ENCODE measurements at places on chromosomes 3 and 15.

- DNase-seq, result no peak
Observed at GRCh38 chr3:195856410-195857084, 44.8 kb upstream of the MUC4 start.

DNA sequence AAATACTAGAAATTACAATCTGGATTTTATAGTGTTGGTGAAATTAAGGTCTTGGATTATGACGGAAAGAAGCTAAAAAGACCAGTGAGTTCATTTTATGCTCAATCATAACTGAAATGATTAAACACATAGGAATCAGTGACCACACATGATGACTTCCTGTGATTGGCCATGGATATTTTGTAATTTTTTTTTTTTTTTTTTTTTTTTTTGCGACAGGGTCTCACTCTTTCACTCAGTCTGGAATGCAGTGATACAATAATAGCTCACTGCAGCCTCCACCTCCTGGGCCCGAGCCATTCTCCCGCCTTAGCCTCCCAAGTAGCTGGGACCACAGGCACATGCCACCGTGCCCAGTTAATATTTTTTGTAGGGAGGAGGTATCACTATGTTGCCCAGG lies 47.4 kb downstream of the PAQR5 start:
- no peak for DNase-seq

DNA sequence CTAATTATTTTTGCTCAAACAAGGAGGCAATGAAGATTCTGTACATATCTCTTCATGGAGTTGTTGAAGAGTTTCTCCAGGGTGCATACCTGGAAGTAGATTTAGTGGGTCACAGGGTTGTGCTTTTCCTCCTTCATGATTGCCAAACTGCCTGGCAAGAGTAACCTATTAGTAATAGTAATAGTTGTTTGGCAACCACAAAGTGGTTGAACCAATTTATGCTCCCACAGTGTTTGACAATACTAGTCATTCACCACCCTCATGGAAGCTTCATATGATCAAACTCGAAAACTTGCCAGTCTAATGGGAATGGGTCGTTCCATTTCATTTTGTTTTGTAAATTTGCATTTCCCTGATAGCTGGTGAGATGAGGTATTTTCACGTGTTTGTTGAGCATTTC lies 57.8 kb downstream of the TLE3 start:
- DNase-seq, result no peak

- DNase-seq, result no peak
Observed at GRCh38 chr3:160464321-160464720, 14.7 kb upstream of the TRIM59 start.

DNA sequence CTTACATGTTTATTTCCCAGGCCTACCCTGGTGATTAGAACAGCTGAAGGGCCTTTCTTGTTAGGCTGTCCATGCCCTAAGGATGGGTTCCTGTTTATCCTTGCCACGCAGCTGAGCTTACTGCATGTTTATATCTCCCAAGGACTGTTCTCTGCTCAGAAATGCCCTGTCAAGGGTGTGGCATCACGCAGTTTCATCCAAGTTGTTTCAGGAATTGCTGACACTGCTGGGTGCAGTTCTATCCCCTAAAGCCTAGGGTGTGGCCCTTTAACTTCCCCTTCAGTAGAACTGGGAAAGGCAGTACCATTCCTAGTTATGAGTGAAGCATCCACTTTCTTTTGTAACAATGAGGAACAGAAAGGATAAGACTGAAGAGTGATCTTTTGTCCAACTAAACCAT lies 5.0 kb downstream of the ELL3 start:
- DNase-seq, result no peak

- DNase-seq, result no peak
Observed at GRCh38 chr15:40493089-40493840, 22.5 kb downstream of the CHST14 start.

DNA sequence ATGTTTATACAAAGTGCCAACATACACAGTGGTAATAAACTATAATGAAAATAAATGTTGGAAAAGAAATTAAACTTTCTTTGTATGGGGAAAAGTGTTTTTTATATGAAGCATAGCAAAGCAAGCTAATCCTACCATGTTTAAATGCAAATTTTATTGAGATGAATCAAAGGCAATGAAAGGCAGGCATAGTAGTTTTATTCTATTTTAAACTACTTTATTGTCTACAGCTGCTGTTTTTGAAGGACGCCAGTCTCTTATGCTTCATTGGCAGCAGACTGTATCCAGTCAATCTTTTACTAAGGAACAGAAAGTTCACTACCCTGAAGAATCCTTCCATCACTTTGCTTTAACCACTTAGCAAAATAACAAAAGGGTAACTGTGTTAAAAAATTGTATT lies 761.0 kb downstream of the ROBO2 start:
- no peak for DNase-seq

GRCh38 chr3:51966016-51966415 lies 1.2 kb downstream of the PCBP4 start:
- no peak for DNase-seq

DNA sequence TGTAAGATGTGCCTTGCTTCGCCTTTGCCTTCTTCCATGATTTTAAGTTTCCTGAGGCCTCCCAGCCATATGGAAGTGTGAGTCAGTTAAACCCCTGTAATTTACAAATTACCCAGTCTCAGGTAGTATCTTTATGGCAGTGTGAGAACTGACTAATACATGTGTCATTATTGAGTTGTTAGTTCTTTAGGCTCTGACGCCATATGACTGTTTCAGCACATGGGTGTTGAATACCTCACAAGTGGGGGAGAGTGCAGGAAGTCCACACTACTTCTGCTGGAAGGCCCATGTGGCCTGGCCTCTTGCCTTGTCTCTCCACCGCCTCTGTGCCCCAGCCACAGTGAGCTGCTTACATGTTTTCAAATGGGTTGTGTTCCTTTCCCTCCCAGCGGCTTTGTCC lies 28.5 kb downstream of the MFSD1 start:
- DNase-seq, result no peak

- DNase-seq, result no peak
Observed at GRCh38 chr3:196754091-196754981, 14.7 kb downstream of the PAK2 start.

- DNase-seq, result no peak
Observed at GRCh38 chr3:120495809-120496208, 45.0 kb upstream of the FSTL1 start.

- no peak for DNase-seq
Observed at GRCh38 chr3:109122690-109123089, 4.8 kb upstream of the MORC1 start.

DNA sequence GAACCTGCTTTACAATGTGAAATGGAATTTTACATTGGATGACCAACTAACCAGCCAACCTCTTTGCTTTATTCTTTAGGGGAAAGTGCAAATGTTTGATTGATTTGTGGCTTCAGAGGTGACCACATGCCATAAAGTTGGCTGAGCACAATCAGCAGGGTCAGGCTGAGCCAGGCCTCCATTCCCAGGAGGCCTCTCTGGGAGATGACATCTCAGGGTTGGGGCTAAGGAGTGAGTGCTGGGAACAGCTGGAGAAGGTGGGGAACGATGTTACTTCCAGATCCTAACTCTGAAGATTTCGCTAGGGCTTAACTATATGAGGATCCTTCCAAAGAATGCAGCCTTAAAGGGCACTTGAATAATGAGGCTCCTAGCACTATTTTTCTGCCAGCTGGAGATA lies 131.7 kb downstream of the ATP10A start:
- DNase-seq, result no peak

- DNase-seq, result no peak
Observed at GRCh38 chr3:29590461-29590860, 309.6 kb downstream of the RBMS3 start.

DNA sequence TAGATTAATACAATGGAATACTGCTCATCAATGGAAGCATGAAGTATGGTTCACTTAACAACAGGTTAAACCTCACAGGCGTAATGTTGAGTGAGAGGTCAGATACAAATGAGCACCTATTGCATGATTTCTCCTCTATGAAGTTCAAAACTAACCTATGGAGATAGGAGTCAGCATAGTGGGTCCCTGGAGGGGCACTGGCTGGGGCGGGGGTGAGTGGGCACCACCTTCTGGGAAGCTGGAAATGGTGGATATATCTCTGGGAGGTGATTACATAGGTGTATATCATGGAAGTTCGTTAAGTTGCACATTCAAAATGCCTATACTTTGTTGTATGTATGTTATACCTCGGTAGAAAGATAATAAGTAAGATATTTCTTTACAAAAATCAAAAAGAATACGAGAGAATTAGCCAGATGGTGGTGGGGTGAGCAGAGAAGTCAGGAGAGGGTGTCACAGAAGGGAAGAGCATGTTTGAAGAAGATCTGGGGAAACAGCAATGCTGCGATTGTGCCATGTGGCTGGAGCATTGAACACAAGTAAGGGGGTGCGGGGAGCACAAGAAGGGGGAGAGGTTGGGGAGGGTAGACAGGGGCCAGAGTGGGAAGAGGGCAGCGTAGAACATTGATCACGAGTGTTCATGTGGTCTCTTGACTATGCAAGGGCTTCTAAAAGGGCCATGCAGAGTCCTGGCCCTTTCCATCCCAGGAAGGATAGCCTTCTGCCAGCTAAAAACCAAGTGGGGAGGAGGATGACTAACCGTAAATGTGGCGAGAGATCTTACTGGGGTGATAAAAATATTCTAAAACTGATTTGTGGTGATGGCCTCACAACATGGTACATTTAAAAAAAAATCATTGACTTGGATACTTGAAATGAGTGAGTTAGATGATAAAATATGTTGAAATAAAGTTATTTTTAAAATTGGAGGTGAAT lies 30.2 kb downstream of the ITGA11 start:
- DNase-seq, result no peak

DNA sequence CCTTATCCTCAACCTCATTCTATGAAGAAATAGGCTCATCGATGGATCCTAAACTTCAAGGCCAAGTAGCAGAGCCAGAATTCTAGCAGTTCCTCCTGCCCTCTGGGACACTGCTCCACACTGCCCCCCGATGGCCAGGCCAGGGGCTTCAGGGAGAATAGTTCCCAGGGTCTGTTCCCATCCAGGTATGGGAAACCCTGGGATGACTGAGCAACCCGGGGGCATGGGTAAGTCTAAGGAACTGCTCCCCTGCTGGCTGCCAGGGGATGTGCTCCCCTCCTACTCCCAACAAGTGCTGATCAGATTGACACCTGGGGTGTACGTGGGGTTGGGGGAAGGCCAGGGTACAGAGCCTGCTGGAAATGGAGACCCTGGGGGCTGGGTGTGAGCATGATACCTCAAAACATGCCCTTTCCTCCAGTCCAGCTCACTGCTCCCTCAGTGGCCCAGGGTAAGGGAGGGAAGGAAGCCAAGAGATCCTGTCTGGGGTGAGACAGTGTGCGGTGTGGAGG lies 7.6 kb downstream of the ULK3 start:
- peak; percentile 86 for DNase-seq

DNA sequence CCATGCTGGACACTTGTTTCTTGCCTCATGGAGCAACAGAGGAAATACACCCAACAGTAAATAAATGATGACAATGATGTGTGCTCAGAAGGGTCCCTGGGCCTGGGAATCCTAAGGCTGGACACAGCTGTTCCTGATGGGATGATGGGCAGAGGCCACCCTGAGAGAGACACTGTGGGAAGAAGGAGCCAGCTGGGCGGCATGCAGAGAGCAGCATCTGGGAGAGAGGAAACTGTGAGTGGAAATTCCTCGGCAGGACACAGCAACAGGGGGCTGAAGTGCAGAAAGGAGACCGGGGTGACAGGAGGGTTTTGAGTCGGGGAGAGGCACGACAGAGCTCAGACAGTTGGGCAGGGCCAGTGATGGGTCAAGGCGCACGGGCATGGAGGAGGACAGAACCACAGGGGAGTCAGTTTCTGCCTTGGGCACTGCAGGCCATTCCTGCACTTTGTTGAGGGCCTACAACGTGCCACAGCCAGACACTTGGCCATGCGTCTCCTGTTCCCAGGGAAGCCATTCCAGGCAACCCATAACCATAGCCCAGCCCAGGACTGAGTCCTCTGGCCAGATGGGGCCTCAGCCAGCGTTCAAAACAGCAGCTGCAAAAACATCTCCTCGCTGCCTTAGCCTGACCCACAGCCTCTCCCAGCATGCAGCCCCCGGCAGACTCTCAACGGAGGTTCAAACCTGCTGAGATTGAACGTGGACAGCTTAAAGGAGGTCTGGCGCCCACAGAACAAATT lies 36.7 kb upstream of the SLC6A1 start:
- no peak for DNase-seq

DNA sequence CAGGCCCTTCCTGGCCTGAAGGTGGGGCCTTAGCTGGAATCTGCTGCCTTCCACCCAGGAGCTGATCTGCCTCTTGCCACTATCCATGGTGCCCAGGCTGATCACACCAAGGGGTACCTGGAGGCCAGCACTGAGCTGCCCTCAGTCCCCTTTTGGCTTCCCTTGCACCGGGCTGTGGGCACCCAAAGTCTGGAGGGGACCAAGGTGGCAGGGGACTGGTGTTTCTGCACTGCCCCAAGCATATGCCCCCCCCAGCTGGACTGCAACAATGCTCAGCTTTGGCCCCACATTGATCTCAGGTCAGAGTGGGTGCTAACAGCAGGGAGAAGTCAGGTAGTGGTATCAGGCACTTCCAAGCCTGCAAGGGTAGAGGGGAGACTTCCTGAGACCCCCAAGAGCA lies 902.6 kb upstream of the EPHA6 start:
- DNase-seq, result no peak

- DNase-seq, result no peak
Observed at GRCh38 chr3:38163117-38163840, 2.1 kb upstream of the OXSR1 start.

DNA sequence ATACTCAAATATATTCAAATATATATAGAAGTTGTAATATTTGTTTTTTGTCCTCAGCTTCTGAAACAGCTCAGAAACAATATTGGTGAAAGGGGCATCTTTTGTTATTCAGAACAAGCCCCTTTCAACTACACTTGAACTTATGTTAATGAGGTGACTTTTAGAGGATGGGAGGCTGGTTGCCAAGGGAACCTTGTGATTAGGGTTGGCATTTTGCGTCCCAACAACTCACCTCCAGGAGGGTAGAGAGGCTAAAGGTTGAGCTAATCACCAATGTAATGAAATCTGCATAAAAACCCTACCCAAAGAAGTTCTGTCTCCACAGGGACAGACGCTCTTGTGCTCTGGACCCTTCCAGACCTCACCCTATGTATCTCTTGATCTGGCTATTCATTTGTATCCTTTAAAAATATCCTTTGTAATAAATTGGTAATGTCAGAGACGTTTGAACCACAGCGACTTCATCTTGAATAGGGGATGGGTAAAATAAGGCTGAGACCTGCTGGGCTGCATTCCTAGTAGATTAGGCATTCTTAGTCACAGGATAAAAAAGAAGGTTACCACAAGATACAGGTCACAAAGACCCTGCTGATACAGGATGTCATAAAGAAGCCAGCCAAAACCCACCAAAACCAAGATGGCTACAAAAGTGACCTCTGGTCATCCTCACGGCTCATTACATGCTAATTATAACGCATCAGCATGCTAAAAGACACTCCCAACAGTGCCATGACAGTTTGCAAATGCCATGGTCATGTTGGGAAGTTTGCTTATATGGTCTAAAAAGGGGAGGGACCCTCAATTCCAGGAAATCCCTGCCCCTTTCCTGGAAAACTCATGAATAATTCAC lies 111.1 kb downstream of the FMN1 start:
- no peak for DNase-seq

DNA sequence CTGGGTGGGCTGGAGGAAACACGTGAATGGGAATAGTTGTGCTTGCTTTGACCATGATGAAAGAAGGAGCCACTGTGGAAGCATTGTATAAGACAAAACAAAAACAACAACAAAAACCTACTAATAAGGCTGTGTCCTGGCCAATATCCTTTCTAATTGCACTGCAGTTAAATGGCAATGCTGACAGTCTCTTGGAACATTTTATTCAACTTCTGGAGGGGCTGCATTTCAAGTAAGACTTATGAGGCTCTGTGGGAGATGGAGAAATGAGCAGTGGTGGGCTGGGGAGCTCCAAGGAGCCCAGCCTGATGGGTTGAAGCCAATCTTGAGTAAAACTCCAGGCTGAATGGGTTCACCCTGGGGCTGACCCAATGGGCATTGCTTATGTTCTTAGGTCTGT lies 99.8 kb upstream of the ROPN1 start:
- no peak for DNase-seq

All from BE2C (cell line).